ENCODE measurements at places on chromosomes 2 and 18. TPM values are rescaled to one million over a fixed set of nuclear protein-coding genes. Genes with fewer than 3 reads are reported as not detected.

GALR1 gene
- total RNA-seq, result not detected

CYS1 gene
- total RNA-seq, result 1.5 TPM

PNKD gene
- 58.3 TPM for total RNA-seq

SPEG gene
- 7.0 TPM for total RNA-seq

PLB1 gene
- 2.6 TPM for total RNA-seq

C1QL2 gene
- 0.48 TPM for total RNA-seq

GATA6 gene
- 1.7 TPM for total RNA-seq
